Naive thymus-derived CD8-positive, alpha-beta T cell (primary cell): ENCODE measurements at places on chromosomes 3 and 15.

- no peak for DNase-seq
Observed at GRCh38 chr3:187022403-187023029, 92.2 kb downstream of the ST6GAL1 start.

GRCh38 chr3:34056951-34057390 is 258.5 kb downstream of the PDCD6IP start:
- DNase-seq, result no peak

GRCh38 chr15:52143873-52144272 is 31.3 kb upstream of the BCL2L10 start:
- no peak for DNase-seq

- no peak for DNase-seq
Observed at GRCh38 chr15:60389261-60390077, 8.3 kb downstream of the ANXA2 start.

GRCh38 chr15:101188637-101189408 is 63.0 kb downstream of the CHSY1 start:
- no peak for DNase-seq

- no peak for DNase-seq
Observed at GRCh38 chr3:102885289-102885688, 450.5 kb downstream of the ZPLD1 start.

DNA sequence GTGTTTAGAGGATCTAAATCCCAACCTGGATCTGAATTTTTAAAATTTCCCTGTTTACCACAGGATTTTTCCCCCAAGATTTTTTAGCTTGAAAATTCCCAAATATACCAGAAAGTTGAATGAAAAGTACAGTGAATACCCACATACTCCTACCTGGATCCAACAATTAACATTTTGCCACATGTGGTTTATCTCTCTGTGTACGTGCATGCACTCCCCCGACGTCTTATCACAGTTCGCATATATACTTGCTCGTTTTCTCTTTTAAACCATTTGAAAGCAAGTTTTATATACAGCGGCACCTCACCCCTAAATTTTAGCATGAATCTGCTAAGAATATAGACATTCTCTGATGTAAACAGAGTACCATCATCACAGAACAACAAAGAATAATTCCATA is 165.3 kb downstream of the ATG7 start:
- no peak for DNase-seq

- no peak for DNase-seq
Observed at GRCh38 chr3:105618556-105618955, 250.3 kb downstream of the CBLB start.

DNA sequence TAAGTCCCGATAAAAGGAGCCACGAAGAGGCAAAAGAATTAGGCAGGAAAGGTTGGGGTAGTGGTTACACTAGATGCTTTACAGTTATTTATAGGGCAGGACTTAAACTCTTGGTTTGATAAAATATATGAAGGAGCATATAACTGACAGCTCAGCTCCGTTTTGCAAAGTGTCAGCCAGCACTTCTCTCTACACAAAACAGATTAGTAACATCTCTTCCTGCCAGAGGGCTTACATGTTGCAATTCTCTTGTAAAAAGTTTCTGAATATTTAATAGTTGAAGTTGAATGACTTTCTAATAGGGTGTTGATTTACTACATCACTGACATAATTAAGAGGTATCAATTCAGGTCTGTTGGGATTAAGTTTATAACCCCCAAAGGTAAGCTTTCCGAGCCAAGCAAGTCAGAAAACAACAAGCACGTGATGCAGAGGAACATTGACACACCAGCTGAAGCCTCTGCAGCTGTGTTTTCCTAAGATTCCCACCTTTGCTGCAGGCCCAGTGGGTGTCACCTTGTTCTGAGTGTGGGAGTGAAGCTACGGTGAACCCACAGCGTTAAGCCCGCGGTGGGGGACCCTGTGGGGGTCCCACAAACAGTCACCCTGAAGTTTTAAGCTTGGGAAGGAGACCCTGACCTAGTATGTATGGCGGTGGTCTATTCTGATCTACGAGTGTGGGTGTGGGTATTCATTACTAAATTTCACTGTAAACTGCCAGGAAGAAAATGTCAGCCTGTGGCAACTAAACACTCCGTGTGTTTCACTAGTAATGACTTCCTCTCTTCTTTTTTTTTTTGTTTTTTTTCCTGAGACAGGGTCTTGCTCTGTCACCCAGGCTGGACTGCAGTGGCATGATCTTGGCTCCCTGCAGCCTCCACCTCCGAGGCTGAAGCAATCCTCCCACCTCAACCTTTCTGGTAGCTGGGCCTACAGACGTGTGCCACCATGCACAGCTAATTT is 22.0 kb upstream of the ATP13A3 start:
- no peak for DNase-seq

GRCh38 chr3:58135712-58136543 is 74.8 kb downstream of the DNASE1L3 start:
- no peak for DNase-seq

DNA sequence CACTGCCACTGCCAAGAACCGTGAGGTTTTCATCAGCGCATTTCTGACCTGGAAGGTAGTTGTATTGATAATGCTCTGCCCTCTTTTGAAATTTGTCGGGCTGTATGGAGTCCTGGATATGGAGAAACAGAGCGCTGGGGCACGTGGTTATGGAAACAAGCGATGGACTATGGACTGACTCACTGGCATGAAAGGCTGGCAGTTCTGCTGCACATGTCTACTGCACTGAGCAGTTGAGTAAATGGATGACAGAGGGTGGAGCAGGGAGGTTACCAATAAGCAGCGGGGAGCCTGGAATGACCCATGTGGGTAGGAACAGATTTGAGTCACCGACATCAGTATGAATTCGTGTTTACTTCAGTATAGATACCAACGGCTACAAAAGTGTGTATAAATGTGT is 429.5 kb downstream of the OCA2 start:
- DNase-seq, result no peak
